A172 (cell line): ENCODE measurements at places on chromosomes 4 and X. TPM values are rescaled to one million over a fixed set of nuclear protein-coding genes. Genes with fewer than 3 reads are reported as not detected.

DNA sequence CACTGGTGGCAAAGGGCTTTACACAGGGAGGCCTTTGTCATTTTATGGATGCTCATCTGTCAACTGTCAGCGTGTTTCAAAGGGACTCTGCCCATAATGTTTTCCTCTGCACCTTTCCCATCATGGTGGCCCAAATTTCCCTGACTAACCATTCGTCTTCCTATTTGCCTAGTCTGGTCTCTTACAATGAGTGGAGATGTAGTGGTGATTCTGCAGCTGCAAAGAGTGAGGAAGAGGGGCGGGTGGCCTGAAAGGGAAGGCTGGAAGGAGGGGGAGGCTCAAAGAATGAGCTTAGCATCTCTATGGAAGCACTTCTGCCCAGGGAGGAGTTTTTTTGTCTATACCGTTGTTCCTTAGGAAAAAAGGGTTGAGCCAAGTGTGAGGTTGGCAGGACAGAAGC, 447.5 kb downstream of the NKX6-1 start:
- no peak for DNase-seq

GRCh38 chrX:133668225-133668931, 253.1 kb upstream of the GPC4 start:
- DNase-seq: no peak

Gene CYLC1
- total RNA-seq: not detected in 2 replicates

Gene TREX2
- 0.62 and 9.5 TPM in 2 replicates for total RNA-seq

Gene PABPC4L
- total RNA-seq: 6.2 and 7.8 TPM in 2 replicates

Gene DSPP
- total RNA-seq: not detected in 2 replicates

DNA sequence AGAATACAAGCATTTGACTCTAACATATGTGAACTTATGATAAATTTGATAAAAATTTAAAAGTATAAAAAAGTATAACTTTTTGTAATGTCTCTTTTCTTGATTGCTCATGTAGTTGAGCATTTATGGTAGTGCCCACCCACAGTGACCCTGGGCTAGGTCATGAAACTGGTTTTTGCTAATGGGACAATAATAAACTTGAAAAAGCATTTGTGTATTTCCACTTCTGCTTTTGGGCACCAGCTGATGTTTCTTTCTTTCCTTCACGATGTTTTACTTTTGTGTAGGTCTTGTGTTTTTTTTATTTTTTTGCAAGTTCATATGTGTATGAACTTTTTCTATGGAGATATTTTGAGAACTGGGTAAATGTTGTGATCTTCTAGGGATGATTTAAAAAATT, 313.1 kb downstream of the CBLL2 start:
- DNase-seq: no peak

DNA sequence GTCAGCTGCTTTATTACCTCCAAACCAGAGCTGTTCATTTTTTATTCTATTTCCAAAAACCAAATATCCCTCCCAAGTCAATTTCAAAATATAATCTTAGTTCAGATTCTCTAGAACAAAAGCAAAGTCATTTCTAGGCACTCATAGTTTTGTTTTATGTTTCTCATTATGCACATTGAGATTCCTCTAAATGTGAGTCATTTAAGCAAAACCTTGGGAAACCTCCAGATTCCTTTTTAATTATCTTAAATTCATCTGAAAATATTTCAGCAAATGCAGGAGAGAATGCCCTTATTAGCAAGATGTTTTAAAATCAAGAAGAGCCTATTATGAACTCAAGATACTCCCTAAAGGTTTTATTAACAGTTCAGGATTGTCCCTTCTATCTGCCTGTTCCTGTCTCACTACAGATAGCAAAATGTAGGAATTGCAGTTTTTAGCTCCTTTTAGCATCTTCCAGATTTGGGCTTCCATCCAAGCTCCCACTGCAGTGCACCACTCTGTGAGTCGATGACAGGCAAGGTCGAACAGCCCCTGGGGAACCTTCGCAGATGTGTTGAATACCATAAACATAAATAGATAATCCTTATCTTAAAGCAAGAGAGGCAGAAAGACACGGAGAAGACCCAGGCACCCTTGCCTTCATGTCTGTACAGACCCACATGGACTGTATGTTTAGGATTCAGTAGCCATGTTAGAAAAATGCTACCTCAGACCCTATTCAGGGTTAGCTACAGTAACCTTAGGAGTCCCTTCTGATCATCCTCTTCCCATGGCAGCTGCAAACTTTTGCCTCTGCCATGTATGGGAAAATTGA, 11.3 kb upstream of the SLC9A7 start:
- peak; percentile 27 for DNase-seq

- DNase-seq: peak; percentile 47
Measured at GRCh38 chrX:22748093-22748999, 251.4 kb upstream of the DDX53 start.

Gene HERC5
- total RNA-seq: 13.1 and 14.5 TPM in 2 replicates
